ENCODE measurements at places on chromosomes 3 and 15. TPM values are rescaled to one million over a fixed set of nuclear protein-coding genes. Genes with fewer than 3 reads are reported as not detected.

The TRIM42 gene
- total RNA-seq: not detected

The SPATA12 gene
- total RNA-seq: 0.06 TPM

The LRRIQ4 gene
- not detected for total RNA-seq

The KNL1 gene
- total RNA-seq: 0.04 TPM

The CLDN16 gene
- total RNA-seq: 0.46 TPM

- no peak for DNase-seq
Measured at GRCh38 chr15:65818927-65819562, 27.0 kb upstream of the DENND4A start.

DNA sequence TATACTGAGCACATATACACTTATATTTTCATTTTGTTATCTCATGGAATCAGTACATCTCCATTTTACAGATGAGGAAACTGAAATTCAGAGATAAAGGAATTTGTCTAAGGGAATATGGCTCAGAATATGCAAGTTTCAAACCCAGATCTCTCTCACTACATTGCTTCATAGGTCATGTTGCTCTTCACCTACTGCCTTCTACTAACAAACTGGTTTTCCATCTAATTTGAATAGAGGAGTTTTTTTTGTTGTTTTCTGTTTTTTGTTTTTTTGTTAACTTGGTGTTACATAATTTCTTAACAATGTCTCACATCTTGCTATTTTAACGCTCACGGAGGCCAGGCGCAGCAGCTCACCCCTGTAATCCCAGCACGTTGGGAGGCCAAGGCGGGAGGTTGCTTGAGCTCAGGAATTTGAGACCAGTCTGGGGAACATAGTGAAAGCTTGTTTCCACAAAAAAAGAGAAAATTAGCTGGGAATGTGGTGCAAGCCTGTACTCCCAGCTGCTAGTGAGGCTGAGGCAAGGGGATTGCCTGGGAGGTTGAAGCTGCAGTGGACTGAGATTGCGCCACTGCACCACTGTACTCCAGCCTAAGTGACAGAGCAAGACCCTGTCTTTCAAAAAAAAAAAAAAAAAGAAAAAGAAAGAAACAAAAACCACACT is 37.0 kb downstream of the FMN1 start:
- DNase-seq: no peak

DNA sequence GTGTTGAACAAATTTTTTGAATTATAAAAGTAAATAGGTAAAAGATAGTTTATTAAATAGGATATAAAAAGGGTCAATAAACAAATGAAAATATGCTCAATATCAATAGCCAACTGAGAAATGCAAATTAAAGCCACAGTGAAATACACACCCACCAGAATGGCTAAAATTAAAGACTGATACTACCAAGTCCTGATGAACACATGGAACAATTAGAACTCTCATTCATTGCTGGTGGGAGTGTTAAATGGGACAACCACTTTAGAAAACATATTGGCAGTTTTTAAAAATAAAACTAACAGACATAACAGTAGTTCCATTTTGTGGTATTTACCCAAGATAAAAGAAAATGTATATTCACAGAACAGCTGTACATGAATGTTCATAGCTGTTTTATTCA is 41.2 kb downstream of the CCDC32 start:
- no peak for DNase-seq

- DNase-seq: no peak
Measured at GRCh38 chr15:60135961-60136360, 131.8 kb downstream of the FOXB1 start.

DNA sequence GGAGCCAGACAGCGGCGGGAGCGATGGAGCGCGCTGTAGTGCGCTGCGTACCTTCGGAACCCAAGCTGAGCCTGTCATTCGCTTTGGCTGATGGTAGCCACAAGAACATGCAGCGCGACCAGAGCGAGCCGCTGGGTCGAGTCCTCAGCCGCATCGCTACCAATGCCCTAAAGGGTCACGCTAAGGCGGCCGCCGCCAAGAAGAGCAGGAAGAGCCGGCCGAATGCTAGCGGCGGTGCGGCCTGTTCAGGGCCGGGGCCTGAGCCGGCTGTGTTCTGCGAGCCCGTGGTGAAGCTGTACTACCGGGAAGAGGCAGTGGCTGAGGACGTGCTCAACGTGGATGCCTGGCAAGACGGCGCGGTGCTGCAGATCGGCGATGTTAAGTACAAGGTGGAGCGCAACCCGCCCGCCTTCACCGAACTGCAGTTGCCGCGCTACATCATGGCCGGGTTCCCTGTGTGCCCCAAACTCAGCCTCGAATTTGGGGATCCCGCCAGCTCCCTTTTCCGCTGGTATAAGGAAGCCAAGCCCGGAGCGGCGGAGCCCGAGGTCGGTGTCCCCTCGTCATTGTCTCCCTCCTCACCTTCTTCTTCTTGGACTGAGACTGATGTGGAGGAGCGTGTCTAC is 498 bp downstream of the PDE12 start:
- peak; percentile 50 for DNase-seq

GRCh38 chr3:184757022-184757651 is 45.3 kb upstream of the MAGEF1 start:
- DNase-seq: no peak

DNA sequence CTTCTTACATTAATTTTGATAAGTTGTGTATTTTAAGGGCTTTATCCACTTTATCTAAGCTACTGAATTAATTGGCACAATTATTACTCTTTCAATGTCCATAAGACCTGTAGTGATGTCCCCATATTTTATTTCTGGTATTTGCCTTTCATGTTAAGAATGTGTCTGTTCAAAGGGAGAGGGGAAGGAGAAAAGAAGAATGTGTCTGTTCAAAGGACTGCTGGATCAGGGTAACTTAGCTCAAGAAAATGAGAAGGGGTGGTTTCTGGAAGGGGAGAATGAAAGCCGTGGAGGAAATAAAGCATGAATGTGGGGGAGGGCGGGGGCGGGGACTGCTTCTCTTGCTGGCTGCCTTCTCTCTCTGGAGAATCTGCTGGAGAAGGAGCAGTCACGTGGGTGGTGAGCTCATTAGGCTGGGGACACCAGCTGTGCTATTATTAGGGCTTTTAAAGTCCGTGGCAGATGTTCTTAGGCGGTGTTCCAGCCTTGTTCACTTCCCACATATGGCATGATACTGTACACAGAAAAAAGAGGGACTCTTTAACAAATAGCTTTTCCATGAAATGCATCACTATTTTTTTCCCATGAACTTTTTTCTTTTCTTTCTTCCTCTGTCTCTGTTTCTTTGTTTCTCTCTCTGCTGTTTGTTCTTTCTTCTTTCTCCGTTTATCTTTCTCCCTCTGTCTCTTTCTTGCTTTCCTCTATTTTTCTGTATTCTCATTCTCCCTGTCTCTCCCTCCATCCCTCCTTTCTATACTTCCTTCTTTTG is 63.7 kb upstream of the ULK4 start:
- DNase-seq: no peak

DNA sequence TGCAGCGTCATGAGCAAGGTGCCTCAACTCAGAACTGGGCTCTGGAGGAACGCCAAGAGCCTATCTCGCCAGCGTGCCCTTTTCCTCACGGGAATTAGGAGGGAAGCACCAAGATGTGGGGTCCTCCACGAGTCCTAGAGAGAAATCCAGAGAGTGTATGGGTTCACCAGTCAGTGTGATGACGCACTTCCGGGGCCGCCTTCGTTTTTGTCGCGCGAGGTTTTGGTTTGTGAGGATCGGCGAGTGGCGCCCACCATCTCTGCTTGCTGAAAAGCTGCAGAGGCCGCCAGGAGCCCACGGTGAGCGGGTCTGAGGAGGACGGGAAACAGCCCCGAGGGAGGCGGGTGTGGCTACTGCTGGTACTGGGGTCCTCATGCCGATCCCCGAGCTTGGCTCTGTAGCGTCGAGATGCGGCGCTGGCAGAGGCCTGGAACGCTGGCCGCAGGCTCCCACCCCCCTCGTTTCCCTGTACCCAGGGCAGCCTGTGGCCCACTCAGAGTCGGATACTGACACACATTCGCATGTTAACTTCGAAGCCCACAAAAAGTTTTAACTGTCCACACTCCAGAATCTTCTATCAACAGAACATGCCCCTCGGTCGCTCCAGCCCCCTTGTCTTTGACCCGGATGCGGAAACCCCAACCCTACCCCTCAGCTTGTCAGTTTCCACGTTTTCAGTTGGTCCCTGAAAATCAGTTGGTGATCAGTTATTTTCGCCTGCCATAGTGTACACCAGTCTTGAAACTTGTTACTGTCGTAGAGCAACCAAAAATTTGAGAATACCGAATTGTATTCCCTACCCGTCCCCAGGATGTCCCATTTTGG is 30.4 kb downstream of the ZNF662 start:
- peak; percentile 66 for DNase-seq

GRCh38 chr3:50545781-50546180 is 21.8 kb downstream of the C3orf18 start:
- DNase-seq: no peak

DNA sequence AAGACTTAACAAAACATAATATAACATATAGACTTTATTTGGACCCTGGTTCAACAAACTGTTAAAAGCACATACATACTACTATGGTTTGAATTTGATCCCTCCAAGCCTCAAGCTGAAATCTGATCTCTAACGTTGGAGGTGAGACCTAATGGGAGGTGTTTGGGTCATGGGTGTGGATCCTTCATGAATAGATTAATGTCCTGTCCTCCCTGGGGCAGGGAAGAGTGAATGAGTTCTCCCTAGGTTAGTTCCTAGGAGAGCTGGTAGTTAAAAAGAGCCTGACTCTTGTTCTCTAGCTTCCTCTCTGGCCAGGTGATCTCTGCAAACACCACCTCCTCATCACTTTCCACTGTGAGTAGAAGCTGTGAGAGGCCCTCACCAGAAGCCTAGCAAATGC is 36.4 kb downstream of the CLASP2 start:
- no peak for DNase-seq

DNA sequence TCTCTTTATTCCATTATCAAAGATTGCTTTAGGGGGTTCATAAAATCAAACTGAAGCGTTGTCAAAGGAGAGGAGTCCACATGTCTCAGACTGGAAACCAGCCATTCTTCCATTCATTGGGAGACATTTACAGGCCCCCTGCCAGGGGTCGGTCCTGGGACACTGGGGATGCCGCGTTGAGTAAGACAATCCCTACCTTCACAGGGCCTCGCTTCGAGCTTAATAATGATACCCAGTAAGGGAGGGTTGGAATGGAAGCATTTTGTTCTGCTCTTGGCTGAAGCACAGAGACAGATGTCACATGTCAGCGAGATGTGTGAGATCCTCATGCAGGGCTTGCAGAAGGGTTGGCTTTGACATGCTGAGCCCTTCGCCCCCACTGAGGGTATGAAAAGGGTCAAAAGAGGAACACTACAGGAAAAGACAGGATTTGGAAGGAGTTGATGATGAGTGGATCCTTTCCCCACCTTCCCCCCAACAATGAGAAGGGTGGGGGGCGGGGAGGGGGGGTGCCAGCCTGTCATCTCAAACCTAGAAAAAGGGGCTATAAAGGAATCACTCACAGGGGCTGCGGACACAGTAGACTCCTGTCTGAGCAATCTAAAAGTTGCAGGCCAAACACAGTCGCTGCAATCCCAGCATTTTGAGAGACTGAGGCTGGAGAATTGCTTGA is 25.6 kb upstream of the ARL8B start:
- DNase-seq: no peak

GRCh38 chr3:28700728-28701127 is 352.1 kb upstream of the AZI2 start:
- DNase-seq: no peak
